HL-60 (cell line): ENCODE measurements at places on chromosomes 12 and 14.

- DNase-seq = no peak
Observed at GRCh38 chr14:76882651-76883050, 56.4 kb downstream of the LRRC74A start.

GRCh38 chr14:53037016-53037415 lies 86.2 kb upstream of the FERMT2 start:
- DNase-seq = no peak

- peak; percentile 42 for DNase-seq
Observed at GRCh38 chr14:91254461-91254860, 10.0 kb upstream of the GPR68 start.

GRCh38 chr12:113014565-113014964 lies 36.2 kb downstream of the OAS2 start:
- no peak for DNase-seq

- DNase-seq = no peak
Observed at GRCh38 chr12:19915392-19916195, 452.7 kb upstream of the PDE3A start.

- no peak for DNase-seq
Observed at GRCh38 chr12:132105467-132105866, 38.7 kb downstream of the DDX51 start.

DNA sequence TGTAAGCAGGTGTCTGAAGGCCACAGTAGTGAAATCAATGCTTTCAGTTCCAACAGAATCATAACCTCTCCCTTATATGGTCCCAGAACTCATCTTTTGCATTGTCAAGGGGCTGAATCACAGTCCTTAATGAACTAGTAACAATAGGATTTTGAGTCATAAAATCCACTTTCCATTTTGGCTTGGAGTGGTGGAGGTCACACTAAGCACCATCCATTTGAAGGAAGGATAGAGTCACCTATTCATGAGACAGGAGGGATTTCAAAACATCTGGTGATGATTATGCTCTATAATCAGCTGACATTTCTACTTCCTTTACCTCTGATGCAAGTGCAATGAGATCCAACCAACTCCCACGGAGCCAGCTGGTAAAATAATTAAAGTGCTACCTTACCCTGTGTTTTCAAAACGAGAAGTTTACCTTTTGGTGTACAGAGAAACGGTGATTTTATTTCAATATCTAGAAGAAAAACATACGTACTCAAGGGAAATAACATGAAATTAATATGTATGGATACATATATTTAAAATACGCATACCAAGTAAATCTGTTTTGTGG lies 59.1 kb downstream of the TMEM132D start:
- no peak for DNase-seq

GRCh38 chr12:104154286-104154685 lies 16.3 kb upstream of the NFYB start:
- peak; percentile 62 for DNase-seq

DNA sequence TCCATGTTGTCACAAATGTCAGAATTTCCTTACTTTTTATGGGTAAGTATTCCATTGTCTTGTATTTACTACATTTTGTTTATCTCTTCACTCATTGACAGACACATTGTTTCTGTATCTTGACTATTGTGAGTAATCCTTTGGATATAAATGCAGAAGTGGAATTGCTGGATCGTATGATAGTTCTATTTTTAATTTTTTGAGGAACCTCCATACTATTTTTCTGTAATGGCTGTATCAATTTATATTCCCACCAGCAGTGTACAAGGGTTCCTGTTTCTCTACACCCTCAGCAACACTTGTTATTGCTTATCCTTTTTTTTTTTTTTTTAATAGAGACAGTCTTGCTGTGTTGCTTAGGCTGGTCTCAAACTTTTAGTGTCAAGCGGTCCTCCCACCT lies 3.5 kb upstream of the KICS2 start:
- no peak for DNase-seq

GRCh38 chr12:48903982-48904411 lies 21.3 kb downstream of the FKBP11 start:
- DNase-seq = peak; percentile 87

DNA sequence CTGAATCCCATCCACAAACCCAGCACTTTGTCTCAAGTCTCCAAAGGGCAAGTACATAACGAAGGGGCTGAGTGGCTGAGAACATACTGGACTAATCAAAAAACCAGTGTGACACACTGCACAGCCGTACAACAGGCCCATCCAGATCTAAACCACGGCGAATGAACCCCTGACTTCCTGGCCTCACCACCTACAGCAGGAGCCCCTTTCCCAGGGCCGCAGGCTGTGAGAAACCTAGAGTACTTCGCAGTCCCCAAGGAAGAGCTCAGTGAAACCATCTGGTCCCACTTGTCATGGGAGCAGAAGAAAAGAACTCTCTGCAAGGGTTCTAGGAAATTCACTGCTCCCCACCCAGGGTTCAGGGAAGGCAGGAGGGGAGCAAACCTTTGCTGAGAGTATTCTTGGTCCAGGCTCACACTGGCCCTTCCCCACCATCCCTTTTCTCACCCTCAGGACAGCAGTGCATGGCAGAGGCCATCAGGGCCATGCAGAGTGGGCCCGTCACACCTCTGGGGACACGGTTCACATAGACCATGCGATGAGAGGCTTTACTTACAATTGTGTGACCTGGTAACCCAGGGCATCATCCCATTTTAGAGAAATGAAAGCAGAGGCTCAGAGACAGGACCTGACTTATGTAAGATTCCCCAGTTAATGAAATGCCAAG lies 192.8 kb downstream of the BCL11B start:
- DNase-seq = no peak

GRCh38 chr12:124398578-124399227 lies 103.8 kb downstream of the RFLNA start:
- DNase-seq = no peak

DNA sequence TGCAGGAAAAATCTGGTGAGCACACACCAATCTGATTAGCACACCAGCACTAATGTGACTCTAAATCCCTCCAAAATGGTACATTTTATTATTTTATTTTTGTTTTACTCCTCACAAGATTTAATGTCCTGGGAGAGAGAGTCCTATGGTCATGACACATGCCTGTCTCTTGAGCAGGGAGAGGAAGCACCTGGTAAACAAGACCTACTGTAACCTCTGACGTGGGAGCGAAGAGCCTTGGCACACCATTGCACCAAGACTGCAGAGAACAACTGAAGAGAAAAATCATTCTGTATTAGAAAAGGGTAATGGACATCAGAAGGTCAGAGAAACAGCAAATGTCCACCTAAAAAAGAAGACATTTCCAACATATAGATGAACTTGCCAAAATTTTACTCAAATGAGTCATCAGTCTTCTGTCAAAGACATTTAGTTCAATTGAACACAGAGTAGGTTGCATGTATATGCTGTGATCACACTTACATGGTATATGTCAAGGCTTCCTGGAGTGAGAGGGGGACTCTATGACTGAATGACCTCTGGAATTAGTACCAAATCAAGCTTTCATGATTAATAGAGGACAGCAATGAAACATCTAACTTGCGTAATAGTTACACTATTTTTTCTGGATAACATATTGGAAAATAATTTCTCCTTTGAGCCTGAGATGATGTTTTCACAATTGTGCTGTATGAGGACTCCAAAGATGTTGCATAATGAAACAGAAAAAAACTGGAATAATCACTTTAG lies 186.9 kb upstream of the FLRT2 start:
- no peak for DNase-seq

- DNase-seq = no peak
Observed at GRCh38 chr12:25276199-25276937, 25.6 kb upstream of the KRAS start.
